Immature natural killer cell (primary cell): ENCODE measurements at places on chromosomes 1 and 21.

GRCh38 chr1:170558731-170559130 is 26.8 kb downstream of the GORAB start:
- no peak for DNase-seq

- DNase-seq, result no peak
Observed at GRCh38 chr1:236494586-236495466, 29.0 kb upstream of the LGALS8 start.

- no peak for DNase-seq
Observed at GRCh38 chr1:209064850-209065706, 518.4 kb upstream of the CAMK1G start.

DNA sequence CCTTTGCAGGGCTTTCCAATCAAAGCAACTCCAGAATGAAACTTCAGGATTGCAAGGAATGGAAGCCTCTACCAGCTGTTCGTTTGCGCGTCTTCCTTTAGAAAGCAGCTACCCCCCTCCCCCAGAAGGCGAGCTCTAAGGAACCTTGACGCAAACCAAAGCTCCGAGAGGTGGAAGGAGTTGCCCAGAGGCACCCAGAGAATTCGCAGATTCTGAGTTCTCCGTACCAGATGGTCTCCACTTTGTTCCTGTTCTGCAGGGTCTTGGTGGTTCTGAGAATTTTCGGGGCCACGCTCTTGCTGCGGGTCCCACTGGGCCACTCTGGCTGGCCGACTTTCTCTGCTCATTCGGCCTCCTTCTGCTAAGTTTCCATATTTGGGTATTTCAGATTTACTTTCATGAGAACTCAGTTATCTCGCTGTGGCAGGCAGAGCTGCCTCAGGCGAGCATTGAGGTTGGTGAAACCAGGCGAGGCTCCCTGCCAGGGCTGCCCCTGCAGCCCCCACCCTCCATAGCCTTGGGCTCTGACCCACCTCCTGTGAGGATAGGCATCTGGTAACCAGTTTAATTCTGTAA is 801 bp downstream of the TRAF5 start:
- peak; percentile 45 for DNase-seq

DNA sequence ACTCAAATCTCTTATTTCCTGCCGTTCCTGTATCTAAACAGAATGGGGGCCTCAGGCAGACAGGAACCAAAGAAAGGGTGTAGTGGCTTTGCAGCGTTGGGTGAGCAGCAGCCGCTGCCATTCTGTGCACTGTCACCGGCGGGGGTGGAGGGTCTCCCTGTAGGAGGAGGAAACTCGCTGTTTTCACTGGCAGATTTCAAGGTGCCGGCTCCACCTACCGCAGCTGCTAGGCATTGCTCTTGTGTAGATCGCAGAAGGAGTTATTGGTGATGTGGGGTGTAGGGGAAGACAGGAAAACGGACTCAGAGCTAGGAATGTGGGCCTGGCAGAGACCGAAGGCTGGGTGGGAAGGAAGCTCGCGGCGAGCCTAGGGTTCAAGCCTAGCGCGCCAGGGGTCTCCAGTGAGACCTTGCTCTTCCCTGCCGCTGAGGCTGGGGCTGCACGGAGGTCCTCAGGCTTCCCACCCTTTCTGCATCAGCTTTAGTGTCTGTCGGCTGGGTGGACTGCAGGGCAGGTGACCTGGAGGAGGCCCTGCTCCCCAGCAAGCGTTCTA is 20.8 kb downstream of the ATP5PO start:
- peak; percentile 28 for DNase-seq

GRCh38 chr1:178513278-178513983 is 522 bp downstream of the TEX35 start:
- no peak for DNase-seq

GRCh38 chr1:224432672-224433040 is 1.9 kb downstream of the WDR26 start:
- peak; percentile 12 for DNase-seq

DNA sequence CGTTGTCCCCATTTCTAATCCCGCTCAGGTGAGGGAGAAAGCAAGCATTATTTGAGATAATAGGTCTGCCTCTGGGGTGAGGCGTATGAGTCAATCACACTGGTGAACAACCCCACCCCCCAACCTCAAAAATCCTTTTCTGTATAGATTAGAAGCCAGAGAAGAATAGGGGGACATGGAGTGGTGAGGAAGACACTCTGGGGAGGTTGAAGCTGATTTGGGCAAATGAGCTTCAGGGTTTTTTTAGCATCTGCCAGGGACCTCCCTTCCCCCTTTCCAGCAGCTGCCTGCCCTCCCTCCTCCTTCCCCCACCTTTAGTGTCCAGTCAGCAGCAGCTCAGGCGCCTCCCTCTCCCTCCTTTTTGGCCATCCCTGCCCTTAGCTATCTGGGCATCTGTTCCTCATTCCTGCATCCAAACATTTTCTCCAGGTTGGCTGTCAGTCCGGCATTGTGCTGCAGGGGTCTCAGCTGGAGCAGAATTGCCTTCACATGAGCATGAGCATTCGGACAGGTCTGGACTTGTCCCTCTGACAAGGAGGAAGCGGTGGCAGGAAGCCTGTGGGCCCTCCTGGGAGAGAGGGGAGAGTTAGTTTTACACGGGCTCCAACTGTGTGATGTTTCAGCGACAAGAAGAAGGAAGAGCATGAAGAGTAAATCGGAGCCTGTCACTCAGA is 30.8 kb upstream of the PTGFRN start:
- peak; percentile 6 for DNase-seq
